NCI-H1105 treated with DMSO at 0.1 percent for 48 hours (cell line): ENCODE measurements at places on chromosomes 12 and 14.

DNA sequence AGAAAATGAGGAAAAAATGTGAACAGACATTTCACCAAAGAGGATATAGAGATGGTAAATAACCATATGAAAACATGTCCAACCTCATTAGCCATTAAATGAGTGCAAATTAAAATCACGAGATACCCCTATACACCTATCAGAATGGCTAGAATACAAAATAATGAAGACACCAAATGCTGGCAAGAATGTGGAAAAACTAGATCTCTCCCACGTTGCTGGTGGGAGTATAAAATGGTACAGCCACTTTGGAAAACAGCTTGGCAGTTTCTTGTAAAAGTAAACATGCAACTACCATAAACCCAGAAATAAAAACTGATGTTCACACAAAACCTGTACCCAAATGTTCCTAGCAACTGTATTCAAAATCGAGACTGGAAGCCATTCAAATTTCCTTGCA lies 38.3 kb upstream of the TCL1B start:
- no peak for DNase-seq

DNA sequence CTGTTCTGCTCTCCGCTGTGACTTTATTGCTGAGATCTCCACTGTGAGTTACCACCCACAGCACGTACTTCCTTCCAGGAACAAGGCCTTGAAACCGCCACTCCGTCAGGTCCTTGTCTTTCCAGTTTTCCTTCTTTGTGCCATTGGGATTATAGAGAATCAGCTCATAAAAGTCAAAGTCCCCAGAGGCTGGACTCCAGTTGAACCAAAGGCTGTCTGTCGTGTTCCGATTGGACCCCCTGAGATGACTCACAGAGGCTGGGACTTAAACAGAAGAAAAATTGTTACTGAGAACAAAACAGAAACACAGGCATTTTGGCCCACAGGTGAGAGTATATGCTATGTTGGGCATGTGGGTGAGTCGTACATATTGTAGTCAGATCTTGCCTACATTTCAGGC lies 76.6 kb downstream of the PTPRB start:
- DNase-seq: no peak

DNA sequence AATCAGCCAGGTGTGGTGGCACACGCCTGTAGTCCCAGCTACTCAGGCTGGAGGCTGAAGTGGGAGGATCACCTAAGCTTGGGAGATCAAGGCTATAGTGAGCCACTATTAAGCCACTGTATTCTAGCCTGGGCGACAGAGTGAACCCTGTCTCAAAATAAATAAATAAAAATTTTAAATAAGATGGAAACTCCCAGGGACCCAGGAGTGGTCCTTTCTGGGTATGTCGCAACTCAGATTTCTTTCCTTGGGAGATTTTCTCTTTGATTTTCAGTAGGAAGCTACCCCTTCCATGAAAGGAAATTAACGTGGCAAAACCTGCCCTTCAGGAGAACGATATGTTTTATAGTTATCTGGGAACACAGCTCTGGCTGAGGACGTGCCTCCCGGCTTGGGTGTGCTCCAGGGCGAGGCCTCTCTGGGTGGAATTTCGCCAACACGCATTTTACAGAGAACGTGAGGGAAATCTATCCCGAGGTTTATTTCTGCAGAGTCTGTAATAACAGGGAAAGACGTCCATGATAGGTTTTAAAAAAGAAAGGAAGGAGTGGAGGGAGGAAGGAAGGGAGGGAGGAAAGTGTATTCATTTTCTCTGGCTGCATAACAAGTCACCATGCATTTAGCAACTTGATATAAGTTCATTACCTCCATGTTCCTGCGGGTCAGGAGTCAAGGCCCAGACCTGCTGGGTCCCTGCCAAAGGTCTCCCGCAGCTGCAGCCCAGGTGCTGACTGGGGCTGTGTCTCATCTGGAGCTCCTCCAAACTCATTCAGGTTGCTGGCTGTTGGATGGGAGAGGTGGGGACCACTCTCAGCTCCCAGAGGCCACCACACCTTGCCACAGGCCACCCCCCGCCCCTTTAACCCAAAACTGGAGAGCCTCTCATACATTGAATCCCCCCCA lies 80.6 kb upstream of the GSC start:
- DNase-seq: peak; percentile 86

GRCh38 chr14:83842547-83842946 lies 1687.4 kb upstream of the FLRT2 start:
- DNase-seq: peak; percentile 62

GRCh38 chr14:81009346-81009745 lies 53.9 kb downstream of the TSHR start:
- DNase-seq: no peak

GRCh38 chr12:111025792-111026430 lies 105.5 kb upstream of the MYL2 start:
- DNase-seq: no peak

- DNase-seq: no peak
These were observed 255.9 kb downstream of the MSRB3 start for GRCh38 chr12:65534238-65534841.

GRCh38 chr12:2796187-2796666 lies 1.5 kb downstream of the FKBP4 start:
- peak; percentile 49 for DNase-seq

- no peak for DNase-seq
These were observed 1022.0 kb upstream of the TMEM132C start for GRCh38 chr12:127245009-127245408.

DNA sequence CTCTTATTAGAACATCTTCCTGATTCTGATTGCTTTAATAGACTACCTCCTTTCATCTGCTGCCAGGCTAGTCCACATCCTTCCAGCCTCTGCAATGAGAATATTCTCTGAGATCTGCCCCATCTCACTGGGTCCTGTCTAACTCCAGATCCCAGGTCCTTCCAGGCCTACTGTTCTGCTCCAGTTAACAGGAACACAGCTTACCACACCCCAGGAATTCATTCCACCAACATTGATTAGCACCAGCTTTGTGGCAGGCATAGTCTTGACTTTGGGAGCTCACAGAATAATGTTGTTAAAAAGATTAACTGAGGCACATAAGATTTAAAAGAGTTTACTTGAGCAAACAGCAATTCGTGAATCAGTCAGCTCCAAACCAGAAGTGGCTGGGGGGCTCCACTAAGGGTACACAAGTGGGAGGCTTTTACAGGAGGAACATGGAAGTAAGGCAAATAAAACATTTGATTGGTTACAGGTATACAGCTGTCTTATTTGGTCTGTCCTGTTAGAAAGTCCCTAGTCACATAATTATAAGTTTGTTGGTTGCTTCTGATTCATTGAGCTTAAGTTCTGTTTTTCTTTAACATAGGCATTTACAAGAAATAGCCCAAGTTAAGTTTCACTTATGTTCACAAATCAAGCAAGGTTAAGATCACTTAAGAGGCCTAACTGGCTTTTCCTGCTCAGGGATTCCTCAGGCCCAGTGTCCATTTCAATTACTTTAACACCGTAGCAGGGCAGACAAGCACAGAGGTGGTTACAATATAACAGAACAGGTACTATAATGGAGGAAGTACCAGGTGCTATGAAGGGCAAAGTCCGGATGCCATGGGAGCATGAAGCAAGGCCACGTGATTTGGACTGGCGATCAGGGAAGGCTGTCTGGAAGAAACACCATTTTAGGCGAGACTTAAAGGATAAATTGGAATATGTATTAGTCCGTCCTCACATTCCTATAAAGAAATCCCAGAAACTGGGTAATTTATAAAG lies 12.2 kb upstream of the MYH7 start:
- no peak for DNase-seq

GRCh38 chr14:98120831-98121464 lies 1151.0 kb downstream of the BCL11B start:
- DNase-seq: no peak

DNA sequence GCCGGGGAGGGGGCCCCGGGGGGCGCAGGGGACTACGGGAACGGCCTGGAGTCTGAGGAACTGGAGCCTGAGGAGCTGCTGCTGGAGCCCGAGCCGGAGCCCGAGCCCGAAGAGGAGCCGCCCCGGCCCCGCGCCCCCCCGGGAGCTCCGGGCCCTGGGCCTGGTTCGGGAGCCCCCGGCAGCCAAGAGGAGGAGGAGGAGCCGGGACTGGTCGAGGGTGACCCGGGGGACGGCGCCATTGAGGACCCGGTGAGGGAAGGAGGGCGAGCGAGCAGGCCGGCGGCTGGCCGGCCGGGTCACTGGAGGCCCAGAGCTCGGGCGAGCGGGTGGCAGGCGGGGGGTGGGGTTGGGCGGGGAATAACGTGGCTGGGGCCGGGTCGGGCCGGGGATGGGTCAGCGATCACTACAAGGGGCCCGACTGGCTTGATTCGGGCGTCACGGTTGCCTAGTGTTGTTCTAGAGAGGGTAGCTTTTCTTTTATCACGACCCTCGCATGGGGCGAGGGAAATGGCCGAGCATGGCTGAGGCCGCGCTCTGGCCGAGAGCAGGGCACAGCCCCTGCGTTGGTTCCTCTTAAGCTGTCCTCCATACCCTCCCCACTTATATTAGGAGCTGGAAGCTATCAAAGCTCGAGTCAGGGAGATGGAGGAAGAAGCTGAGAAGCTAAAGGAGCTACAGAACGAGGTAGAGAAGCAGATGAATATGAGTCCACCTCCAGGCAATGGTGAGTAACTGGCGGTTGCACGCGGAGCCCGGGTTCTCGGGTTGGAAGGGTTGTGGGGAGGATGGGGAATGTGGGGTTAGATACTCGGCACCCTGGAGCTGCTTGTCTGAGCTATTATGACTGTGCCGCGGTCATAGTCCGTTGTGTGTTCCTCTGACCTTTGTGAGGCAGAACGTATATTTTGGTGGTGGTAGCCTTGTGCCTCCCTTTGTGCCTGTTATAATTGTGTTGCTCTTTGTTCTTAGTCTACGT lies 603 bp downstream of the PABPN1 start:
- no peak for DNase-seq
